ENCODE measurements at places on chromosomes 11 and 22.

DNA sequence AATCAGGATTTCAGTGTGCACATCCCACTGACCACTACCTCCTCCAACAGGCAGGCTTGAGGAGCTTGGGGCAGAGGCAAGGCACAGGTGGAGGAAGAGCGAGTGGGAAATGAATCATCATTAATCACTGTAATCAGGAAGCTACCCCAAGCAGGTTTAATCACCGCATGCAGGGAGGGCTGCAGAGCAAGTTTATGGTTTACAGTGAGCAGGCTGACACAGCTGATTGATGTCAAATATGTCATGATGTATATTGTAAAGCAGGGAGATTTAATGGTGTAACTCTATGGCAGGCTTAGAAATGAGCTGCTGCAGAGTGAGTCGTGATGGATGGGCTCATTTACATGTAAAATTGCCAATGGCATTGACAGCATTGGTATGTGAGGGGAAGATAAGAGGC, 441.0 kb downstream of the NTM start:
- peak; percentile 37 for DNase-seq

DNA sequence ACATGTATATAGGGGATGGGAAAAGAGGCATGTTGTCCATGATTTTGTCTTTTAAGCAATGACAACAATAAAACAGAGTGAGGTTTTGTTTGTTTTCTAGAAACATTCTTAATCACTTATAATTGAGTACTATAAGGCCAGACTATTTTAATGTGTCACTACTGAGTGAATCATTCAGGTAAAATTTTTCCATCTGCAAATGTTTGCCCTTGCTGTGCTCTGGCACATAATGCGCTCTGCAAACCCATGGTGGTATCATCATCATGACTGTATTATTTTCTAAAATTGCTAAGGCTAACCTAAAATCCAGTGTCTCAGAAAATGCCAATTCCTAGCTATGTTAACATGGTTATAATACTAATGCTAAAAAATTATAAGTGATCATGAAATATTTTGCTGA, 261.2 kb downstream of the CADM1 start:
- no peak for DNase-seq

DNA sequence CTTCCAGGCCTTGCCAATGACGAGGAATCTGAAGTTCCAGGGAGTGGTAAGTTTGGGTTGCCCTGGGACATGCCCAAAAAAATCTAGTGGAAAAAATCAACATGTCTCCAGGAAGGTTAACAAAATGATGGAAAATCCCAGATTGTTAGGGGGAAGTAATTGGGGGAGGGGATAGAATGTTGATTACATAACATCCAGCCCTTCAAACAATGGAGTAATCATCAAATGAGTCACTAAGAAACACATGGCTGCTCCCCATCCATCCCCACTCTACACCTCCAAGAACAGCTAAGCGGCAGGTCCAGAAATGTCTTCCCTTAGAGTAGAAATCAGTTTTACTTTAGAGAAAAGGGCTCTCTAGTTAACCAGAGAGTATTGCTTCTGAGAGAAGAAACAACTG, 94.9 kb downstream of the ETS1 start:
- peak; percentile 68 for DNase-seq

- no peak for DNase-seq
These were observed 25.4 kb upstream of the FXYD2 start for GRCh38 chr11:117849781-117850414.

DNA sequence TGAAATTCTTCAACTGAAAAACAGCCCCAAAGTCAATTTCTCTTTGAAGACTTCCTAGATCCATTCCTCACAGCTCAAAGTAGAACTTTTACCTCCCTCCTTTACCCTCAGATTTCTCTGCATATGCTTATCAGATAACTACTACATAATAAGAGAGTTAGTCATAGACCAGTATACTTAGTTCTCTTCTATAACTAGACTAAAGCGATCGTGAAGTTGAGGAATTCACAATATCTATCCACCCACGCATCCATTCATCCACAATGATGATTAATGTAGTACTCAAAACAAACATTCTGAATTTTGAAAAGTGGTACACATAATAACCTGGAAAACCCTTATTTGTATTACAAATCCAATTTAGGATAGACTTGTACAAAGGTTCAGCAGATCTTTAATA, 800.9 kb upstream of the TENM4 start:
- DNase-seq = peak; percentile 44

DNA sequence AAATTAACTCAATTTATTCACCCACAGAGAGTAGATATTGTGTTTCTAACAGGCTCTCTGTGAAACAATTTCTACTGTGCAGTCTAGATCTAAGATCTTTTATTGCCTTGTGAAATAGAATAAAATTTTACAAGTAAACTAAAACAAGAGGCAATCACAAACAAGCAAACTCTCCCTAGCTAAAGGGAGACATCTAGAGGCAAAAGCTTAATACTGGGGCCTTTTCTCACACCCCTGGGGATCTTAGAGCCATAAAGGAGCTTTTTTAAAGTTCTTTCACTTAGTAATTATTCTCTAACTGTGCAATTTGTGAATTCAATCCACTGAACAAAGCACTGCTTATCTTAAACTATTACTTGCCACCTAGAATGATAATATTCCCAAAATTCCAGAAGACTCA, 19.7 kb downstream of the ALG9 start:
- peak; percentile 56 for DNase-seq

DNA sequence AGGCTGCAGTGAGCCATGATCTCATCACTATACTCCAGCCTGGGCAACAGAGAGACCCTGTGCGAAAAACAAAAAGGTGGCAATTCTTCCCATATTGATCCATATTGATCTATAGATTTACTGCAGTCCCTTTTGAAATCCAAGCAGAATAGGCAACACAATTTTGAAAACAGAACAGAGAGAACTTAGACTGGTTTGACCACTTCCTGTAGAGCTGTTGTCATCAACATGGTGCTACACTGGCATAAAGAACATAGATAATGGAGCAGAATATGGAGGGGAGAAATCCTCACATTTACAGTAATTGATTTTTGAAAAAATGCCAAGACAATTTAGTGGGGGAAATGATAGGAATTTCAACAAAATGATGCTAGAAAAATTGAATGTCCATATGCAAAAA, 34.1 kb downstream of the GRK3 start:
- no peak for DNase-seq

DNA sequence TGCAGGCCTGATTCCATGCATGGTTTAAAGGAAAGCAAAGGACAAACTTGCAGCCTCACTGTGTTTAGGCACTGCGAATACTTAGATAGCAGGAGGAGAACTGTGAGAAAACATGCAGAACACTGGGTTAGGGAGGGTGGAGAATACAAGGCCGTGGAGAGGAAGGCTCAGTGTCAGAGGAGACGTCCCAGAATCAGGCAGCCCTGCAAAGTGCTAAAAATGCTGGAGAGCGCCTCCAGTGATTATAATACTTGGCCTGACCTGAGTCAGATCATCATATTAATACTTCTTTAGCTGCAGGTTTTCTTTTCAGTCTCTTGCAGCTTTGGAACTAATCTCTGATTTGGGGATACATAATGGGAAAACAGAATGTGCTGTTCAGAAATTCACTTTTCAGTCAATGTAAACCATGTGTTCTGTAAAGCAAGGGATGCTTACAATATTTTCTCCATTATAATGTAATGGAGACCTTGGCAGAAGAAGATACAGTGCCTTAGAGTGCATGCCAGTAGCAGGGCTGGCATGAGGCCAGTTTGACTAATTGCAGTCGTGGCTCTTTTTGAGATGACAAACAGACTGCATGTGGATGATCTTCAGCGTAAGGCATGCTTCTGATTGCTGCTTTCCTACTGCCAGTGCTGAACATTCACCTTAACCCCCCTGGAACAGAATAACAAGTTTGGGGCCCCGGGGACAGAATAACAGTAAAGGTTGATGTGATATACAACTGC, 16.8 kb downstream of the EXT2 start:
- DNase-seq = peak; percentile 68

- DNase-seq = no peak
These were observed 82.3 kb downstream of the TBC1D22A start for GRCh38 chr22:46844606-46845210.

DNA sequence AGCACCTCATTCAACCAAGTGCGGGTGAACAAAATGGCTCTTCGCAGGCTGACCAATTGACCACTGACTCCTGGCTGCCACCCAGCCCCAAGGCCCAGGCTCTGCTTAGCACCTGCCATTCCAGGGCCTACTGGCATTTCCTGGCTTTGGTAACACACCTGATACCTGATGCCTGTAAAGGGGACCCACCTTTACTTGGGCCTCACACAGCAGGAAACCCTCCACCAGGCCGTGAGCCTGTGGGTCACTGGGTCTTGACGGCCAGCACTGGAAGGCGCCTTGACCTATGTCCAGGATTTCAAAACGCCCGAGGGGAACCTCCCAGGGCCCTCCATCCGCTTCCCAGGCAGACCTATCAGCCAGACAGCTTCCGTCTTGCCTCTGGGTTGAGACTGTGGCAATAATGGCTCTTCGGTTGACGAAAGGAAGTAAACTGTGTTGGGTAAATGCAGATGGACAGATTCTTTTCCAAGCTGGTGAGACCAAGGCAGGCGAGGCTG, 16.8 kb upstream of the TMEM184B start:
- no peak for DNase-seq

DNA sequence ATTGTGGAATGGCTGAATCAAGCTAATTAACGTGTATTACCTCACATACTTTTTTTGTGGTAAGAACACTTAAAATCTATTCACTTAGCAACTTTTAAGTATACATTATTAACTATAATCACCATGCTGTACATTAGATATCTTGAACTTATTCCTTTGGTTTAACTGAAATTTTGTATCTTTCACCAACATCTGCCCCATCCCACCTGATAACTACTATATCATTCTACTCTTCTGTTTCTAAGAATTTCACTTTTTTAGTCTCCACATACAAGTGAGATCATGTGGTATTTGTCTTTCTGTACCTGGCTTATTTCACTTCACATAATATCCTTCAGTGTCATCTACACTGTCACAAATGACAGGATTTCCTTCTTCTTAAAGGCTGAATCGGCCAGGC, 17.1 kb upstream of the VWA5A start:
- no peak for DNase-seq

- DNase-seq = peak; percentile 93
These were observed at the start of gene DDX6 for GRCh38 chr11:118791111-118791960. TSS of gene DDX6 (minus strand) at chr11:118791164. CDS start at chr11:118786251, 4,913 bp downstream.

GRCh38 chr11:121024989-121025388, 1.1 kb downstream of the TBCEL start:
- DNase-seq = peak; percentile 22

- no peak for DNase-seq
These were observed 11.4 kb downstream of the UCP2 start for GRCh38 chr11:73971175-73971719.

DNA sequence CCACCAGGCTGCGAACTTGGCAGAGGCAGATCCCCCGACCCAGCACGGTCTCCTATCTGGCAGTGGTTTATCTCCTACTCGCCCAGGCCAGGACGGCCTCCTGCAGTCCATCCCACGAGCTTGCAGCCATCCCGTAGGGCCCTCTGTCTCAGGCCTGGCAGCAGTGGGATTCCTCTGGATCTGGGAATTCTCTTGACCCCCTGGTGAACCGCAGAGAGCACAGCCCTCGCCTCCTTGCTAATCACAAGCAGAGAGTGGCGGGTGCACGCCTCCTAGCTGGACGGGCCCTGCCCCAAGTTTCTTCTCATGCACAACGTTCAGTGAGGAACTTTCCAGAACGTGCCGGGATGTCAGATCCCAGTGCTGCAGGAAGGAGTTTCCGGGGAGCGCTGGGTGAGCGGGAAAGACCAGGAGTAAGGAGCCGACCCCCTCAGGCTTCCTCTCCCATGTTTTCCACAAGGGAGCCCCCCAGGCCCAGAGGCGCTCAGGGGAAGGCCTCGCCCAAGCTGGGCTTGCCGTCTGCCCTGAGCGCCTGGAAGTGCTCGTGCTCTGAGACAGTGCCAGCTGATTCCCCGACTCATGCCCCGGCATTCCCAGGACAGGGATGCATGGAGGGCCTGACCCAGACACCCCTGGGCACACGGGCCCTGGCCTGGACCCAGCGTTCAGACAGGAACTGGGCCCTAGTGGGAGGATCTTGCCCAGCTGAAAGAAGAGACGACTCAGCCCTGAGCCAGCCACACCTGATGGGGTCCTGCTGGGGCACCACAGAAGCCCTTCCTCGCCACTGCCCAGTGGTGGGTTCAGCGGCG, 24.6 kb downstream of the IGF2 start:
- no peak for DNase-seq

GRCh38 chr11:7291100-7291829, 39.6 kb downstream of the SYT9 start:
- DNase-seq = no peak

DNA sequence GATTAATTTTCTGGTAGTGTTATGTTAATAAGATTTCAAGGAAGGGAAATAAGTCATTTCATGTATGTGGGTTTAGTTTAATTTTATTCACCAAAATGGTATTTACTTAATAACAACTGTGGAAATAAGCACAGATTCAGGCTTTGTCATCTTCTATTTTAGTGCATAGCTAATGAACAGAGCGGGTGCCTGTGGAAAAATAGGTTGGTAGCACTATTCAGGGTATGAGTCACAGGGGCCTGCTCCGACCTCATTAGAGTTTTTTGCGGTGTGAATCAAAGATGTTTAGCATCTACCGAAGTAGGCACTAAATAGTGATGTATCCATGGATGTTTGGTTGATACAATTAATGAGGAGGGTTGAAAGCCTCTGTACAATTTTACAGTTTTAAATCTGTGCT, 78.2 kb downstream of the FAT3 start:
- no peak for DNase-seq

DNA sequence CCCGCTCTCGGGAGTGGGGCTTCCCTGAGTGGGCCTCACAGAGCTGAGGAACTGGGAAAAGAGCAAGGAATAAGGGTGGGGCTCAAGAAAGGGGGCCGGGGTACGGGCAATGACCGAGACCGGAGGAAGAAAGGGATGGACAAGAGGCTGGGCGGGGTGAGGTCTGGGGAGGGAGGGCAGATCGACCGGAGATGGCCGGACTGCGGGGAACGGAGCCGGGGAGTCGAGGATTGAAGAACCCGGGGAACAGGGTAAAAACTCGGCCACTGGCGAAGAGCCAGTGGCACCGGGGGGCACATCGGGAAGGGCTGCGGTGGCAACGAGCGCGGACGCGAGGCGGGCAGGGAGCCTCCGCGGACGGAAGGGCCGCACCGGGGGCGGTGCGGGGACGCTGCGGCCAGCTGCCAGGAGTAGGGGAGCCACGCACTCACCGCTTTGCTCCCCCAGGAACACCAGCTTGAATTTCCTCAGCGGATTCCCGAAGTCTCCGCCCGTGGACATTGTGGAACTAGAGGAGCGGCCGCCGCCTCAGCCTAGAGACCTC, 667 bp downstream of the RAB6A start:
- DNase-seq = peak; percentile 33

DNA sequence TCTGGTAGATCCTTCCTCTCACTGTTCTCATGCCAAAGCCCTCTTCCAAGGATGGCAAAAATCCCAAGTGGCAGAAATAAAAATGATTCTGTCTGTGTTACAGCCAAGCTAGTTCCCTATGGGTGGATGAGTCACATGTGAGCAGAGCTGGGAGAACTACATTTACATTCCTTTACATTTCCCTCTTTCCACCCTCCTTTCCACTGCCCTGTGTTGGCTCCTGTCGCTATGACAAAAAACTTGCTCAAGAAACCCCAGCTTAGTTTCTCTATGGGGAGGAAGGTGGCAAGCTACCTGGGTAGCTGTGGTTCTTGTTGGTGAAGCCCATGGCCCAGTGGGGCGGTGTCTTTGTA, 10.2 kb upstream of the DDB2 start:
- DNase-seq = peak; percentile 50
